ENCODE measurements at places on chromosomes 16 and 17.

DNA sequence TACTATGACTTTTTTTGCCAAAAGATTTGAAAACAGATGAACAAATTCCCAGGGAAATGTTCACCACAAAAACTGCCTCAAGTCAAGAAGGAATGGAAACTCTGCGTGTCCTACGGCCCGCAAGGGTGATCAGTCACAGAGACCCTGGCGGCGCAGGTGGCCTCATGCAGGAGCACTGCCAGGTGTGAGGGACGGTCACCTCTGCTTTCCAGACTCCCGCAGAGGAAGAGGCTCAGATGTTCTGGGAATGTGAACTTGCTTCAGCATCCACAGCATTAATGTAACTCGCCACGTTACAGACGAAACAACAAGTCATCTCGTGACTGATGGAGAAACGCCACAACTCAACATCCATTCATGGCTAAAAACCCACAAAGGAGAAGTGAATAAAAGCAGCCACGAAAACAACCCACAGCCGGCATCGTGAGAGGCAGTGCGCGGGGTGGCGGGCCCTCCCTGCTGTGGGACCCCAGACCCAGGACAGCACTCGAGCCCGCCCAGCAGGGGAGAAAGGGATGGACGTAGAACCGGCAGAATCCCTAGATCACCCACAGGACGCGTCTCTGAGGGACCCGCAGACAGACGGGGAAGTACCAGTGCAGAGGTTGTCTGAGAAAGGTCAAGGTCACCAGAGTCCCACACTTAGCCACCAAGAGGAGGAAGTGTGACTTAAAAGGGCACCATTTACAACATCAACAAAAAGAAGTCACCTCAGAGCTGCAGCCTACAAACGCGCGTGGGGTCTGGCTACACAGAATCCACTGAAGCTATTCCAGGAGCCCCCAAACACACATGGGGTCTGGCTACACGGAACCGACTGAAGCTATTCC is 76.9 kb upstream of the GNG13 start:
- no peak for DNase-seq

DNA sequence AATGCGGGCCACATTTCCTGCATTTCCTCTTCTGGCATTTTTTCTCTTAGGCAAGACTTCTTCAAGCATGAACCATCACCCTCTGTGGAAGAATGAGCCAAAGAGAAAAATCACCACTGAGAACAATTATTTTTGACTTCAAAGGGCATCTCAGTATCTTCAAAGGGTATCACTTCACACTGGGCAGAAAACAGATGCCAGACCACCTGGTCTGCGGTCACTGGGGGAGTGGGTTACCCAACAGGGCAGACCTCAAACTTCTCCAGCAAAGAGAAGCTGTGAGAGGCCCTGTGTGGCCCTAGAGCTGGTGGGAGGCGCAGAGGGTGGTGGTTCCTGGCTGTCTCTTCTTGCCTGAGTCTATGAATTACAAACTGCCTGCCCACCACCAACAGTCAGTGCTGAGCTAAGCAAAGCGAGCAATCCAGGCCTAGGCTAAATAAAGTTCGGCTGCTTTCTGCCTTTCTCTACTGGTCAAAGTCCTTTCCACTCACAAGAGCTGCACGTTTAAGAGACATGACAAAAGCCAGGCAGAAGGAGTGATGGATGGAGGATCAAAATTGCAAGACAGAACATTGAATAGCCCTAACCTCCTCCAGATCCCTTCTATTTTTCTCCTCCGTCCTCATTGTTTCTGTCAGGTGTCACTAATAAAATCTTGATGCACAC is 602.7 kb upstream of the CDH5 start:
- no peak for DNase-seq

DNA sequence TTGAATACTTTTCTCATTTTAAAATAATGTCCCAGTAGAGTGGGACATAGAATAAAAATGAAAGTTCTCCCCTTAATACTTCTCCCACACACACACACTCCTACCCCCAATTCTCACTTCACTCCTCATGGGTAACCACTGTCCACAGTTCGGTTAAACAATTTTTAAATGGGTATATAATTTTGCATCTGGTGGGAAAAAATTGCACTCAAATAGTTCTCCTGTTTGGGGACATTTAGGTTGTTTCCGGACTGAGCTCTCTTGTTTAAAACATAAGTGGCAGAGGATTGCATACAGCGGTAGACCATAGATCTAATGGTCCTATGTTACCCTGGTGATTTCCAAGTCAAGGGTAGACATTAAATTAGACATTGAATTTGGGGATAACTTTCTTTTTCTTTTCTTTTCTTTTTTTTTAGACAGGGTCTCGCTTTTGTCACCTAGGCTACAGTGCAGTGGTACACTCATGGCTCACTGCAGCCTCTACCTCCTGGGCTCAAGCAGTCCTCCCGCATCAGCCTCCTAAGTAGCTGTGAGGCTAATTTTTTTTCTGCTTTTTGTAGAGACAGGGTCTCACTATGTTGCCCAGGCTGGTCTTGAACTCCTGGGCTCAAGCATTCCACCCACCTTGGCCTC is 138.3 kb downstream of the SOCS1 start:
- DNase-seq = no peak

- DNase-seq = no peak
Observed at GRCh38 chr16:51527349-51527748, 376.3 kb upstream of the SALL1 start.
